ENCODE measurements at places on chromosomes 7 and 10.
A peak's percentile ranks its signal among the peaks of the same experiment; 100 is the strongest.

GRCh38 chr7:132424821-132425724 is 151.2 kb downstream of the PLXNA4 start:
- peak overlapping the region; percentile 12 for H3K27ac ChIP-seq
- DNase-seq: no peak
- peaks cover 4% of the 10 kb centered on the region for H3K36me3 ChIP-seq
- H3K4me3 ChIP-seq: no peak overlapping the region
- H3K27me3 ChIP-seq: no peaks in the 10 kb centered on the region
- H3K4me1 ChIP-seq: peaks cover 19% of the 10 kb centered on the region

DNA sequence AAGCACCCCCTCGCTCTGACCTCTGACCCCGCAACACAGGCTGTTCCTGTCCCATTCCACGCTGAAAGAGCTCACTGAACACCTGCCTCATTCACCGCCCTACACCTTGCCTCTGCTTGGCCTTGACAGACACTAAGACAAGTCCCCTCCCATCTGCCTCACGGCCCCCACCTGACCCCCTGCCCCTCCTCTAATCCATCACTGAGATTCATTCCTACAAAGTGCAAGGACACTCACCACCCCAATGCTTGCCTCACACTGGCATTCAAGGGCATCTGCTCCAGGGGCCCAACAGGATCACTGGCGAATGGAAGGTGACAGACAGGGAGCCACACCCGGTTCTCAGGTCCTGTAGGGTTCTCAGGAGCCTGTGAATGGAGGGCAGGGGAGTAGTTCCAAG is 68.1 kb upstream of the NANOS1 start:
- H3K27me3 ChIP-seq: peaks cover 4% of the 10 kb centered on the region
- H3K36me3 ChIP-seq: no peaks in the 10 kb centered on the region
- H3K4me1 ChIP-seq: no peaks in the 10 kb centered on the region
- DNase-seq: no peak
- H3K4me3 ChIP-seq: no peak overlapping the region

DNA sequence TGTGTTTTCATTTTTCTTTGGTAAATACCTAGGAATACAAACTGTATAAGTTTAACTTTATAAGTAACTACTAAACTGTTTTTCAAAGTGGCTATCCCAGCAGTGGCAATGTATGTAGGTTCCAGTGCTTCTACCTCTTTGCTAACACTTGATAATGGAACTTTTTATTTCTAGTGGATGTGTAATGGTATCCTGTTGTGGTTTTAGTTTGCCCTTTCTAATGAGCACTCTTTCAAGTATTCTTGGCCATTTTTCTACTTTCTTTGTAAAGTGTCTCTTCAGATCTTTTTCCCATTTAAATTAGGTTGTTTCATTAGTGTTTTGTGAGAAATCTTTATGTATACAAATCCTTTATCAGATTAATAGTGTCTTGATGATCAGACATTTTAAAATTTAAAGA is 4.6 kb downstream of the KIF20B start:
- peak overlapping the region; percentile 13 for H3K4me3 ChIP-seq
- H3K27me3 ChIP-seq: no peaks in the 10 kb centered on the region
- DNase-seq: no peak
- H3K4me1 ChIP-seq: peaks cover 37% of the 10 kb centered on the region

DNA sequence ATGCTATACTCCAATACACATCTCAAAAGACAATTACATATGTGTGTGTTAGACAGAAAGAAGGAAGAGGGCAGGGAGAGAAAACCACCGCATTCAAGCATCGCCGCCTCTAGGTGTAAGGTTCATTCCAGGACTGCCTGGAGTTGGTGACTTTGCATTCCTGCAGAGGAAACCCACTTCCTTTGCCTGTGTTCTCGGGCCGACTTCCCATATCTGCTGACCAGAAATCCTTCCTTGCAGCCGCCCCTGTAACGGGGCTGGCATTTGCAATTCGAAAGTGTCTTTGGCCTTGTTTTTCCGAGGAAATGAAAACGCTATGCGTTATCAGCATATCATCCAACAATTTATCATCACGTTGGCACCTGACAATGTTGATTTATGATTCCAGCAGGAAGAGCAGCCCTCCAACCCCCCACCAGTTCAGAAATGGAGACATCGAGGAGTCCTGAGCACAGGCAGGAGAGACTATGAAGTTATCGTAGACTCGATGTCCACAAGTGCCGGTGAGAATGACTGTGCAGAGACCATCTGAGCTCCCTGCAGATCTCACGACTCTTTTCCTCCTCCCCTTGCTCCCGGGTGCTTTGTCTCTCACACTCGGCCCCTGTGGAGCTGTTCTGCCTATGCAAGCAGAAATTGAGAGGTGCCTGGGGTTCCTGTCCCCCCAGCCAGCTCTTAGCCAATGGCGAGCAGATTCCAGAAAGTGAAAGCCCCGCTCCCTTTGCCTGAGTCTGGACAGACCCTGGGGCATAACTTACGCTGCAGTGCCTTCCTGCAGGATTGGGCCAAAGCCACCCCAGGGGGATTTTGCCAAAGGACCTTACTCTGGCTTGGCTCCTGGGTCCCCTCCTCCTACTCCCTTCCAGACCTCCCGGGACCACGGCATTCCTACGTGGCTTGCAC is 68.9 kb upstream of the FOXK1 start:
- H3K4me3 ChIP-seq: peak overlapping the region; percentile 50
- H3K36me3 ChIP-seq: no peaks in the 10 kb centered on the region
- peaks cover 10% of the 10 kb centered on the region for H3K4me1 ChIP-seq
- DNase-seq: no peak
- no peak overlapping the region for H3K27ac ChIP-seq

GRCh38 chr10:662223-662605 is 27.3 kb downstream of the DIP2C start:
- peaks cover 4% of the 10 kb centered on the region for H3K27me3 ChIP-seq
- no peak for DNase-seq
- no peaks in the 10 kb centered on the region for H3K36me3 ChIP-seq

DNA sequence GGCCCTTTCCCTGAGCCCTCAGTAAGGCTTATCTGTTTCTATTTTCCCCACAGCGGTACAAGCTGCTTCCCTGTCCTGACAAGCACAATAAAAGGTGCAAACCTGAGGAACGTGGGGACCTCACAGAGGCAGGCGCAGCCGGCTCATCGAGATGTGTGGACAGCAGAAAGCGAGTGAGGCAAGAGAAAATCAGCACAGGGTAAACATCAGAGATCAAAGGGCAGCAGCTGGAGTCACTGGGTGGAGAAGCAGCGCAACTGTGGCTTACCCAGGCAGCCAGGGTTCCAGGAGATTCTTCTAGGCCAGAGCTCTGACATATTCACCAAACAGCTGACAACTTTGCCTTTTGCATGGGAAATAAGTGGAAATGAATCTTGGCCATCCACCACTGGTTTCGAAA is 212.6 kb downstream of the WDR11 start:
- no peaks in the 10 kb centered on the region for H3K27me3 ChIP-seq
- H3K4me1 ChIP-seq: no peaks in the 10 kb centered on the region
- H3K4me3 ChIP-seq: no peak overlapping the region
- no peak for DNase-seq

DNA sequence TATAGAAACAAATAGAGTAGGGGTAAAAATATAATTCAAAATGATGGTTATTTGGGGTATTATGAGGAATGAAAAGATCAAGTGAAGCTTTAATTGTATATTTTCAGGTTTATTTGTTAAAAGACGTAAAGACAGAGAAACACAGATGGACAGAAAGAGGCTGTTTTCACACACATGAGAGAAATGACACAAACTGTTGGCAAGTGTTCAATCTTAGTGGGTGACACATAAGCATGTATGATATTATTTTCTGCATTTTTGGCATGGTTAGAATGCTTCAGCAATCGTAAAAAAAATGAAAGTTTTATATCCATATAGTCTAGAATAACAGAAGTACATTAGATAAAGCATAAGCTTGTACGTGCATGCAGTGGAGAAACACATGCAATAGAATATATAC is 464.4 kb upstream of the AKR1E2 start:
- H3K4me3 ChIP-seq: no peak overlapping the region
- peaks cover 2% of the 10 kb centered on the region for H3K27me3 ChIP-seq
- H3K4me1 ChIP-seq: no peaks in the 10 kb centered on the region
- no peak for DNase-seq
- no peak overlapping the region for H3K27ac ChIP-seq
- no peaks in the 10 kb centered on the region for H3K36me3 ChIP-seq

DNA sequence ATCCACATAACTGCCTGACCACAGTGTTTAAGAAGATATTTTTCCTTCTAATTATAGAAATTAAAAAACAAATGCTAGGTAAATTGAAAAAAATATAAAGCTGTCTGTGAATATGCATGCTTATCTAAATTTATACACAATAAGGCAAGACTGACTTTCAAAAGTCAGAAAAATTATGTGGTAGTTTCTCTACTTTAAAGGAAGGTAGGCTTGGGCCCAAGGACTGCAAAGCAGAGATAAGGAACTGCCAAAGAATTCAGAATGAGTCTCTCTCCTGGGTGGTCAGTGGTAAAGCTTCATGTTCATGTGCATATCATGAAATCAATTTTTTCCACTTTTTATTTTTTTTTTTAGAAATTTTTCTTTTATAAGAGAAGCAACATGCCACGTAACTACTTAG is 998.6 kb downstream of the REEP3 start:
- no peak for DNase-seq
- no peak overlapping the region for H3K27ac ChIP-seq
- H3K4me3 ChIP-seq: no peak overlapping the region
- no peaks in the 10 kb centered on the region for H3K36me3 ChIP-seq

GRCh38 chr7:159112136-159113011 is 32.3 kb downstream of the VIPR2 start:
- peak overlapping the region; percentile 32 for H3K4me3 ChIP-seq
- H3K27me3 ChIP-seq: peaks cover 13% of the 10 kb centered on the region
- no peak overlapping the region for H3K27ac ChIP-seq
- DNase-seq: peak; percentile 32
- H3K36me3 ChIP-seq: peaks cover 2% of the 10 kb centered on the region

DNA sequence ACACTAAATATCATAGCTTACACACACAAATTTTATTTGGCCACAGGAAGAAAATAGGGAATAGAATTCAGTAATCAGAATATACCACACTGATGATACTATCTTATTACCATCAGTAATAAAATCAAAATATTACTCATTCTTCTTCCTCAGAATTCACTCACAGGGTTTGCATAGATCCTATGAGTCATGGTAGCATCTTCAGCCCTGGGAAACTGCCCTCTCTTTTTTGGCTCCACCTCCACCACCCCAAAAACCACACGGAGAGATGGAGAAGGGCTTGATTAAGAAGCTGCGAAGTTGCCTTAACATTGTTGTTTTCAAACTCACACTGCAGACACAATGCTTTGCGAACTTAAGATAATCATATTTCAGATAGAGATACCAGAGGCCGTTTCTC is 154.1 kb upstream of the AHR start:
- H3K4me1 ChIP-seq: peaks cover 50% of the 10 kb centered on the region
- peaks cover 2% of the 10 kb centered on the region for H3K36me3 ChIP-seq
- DNase-seq: peak; percentile 83
- no peaks in the 10 kb centered on the region for H3K27me3 ChIP-seq
- H3K4me3 ChIP-seq: peak overlapping the region; percentile 30

DNA sequence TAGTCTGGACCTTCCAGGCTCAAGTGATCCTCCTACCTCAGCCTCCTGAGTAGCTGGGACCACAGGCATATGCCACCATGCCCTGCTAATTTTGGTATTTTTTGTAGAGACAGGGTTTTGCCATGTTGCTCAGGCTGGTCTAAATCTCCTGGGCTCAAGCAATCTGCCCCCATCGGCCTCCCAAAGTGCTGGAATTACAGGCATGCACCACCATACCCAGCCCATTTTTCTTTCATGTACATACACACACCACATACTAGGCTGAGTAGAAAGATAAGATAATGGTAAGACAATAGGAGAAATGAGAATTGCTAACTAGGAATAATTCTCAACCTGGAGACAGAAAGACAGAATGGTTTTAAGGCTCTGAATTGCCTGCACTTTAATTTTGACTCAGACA is 83.8 kb downstream of the CPEB3 start:
- DNase-seq: no peak
- no peak overlapping the region for H3K27ac ChIP-seq
- peaks cover 7% of the 10 kb centered on the region for H3K4me1 ChIP-seq
- H3K36me3 ChIP-seq: no peaks in the 10 kb centered on the region
- no peaks in the 10 kb centered on the region for H3K27me3 ChIP-seq

GRCh38 chr10:23529625-23530024 is 90.8 kb downstream of the OTUD1 start:
- H3K36me3 ChIP-seq: peaks cover 3% of the 10 kb centered on the region
- no peaks in the 10 kb centered on the region for H3K27me3 ChIP-seq
- H3K4me3 ChIP-seq: no peak overlapping the region

DNA sequence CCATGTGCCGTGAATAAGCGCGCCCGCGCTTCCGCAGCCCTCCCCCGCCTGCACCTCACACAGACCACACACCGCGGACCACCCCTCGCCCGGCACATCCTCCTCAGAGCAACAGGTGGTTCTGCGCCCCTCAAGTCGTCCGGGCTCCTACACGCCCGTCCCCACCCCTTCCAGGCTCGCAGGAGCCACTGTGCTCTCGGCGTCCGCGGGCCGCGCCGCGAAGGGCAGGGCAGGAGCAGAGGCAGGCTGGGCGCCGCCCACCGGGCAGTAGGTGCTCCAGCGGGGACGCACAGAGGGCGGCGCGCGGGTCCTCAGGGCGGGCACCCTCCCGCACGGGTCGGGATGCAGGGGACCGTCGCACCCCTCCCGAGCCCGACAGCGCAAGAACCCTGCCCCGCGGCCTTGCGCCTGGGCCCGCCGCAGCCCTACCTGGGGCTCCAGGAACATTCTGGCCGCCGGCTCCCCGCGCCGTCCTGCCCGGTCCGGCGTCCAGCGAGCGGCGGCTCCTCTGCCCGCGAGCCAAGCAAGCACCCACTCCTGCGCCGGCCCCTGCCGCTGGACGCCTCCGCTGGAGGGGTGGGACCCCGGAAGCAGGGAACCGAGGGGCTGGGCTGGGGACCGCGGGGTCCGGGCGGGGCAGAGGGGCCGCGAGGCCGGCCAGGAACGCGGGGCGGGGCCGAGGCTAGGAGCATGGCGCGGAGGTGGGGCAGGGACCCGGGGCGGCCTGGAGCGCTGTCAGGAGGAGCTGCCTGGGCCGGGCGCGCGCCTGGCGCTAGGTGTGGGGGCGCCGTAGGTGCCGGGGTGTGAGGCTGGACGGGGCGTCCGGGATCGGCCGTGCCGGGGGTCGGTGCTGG is 37.4 kb downstream of the RASGEF1A start:
- peak overlapping the region; percentile 73 for H3K4me3 ChIP-seq
- H3K27me3 ChIP-seq: peaks cover 18% of the 10 kb centered on the region
- DNase-seq: peak; percentile 52
- peaks cover 44% of the 10 kb centered on the region for H3K4me1 ChIP-seq

Data from activated CD8-positive, alpha-beta T cell treated with anti-CD3 and anti-CD28 coated beads for 36 hours (primary cell).